ENCODE measurements at places on chromosomes 5 and 9.
A peak's percentile ranks its signal among the peaks of the same experiment; 100 is the strongest.

- DNase-seq, result peak; percentile 32
Measured at GRCh38 chr9:92911511-92912475, 34.0 kb upstream of the ZNF484 start.

DNA sequence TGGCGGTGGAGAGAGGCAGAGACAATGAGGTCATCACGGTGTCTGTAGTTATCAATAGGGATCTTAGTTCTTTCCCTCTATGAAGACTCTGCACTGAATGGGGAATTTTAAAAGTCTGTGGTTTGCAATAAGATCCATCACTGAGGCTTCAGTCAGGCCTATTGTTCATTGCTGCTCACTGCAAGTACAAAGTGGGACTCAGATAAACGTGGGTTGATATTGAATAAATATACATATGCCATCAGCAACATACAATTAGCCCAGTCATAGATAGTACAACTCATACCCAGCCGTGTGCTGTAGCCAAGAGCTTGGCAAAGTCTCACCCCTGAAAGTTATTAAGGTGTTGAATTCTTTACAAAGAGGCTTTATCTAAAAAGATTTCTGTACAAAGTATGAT, 88.4 kb downstream of the ENC1 start:
- DNase-seq, result no peak

- DNase-seq, result no peak
Measured at GRCh38 chr5:111472096-111472495, 40.2 kb downstream of the STARD4 start.

DNA sequence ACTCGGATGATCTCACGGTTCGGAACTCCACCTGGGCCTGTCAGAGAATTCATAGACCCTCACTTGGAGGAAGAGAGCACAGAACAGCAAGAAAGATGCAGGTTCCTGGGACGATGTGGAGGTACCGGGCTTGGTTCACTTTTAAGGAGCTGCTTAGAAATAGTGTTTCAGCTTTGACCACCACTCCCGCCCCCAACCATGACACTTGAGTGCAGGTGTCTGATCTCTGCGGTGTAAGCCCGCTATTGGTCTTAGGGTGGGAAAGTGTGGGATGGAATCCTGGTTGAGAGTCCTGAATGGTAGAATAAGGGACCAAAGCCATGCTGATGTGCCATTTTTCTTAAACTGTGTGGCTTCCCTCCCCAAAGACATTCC, 97.2 kb upstream of the LMX1B start:
- no peak for DNase-seq

DNA sequence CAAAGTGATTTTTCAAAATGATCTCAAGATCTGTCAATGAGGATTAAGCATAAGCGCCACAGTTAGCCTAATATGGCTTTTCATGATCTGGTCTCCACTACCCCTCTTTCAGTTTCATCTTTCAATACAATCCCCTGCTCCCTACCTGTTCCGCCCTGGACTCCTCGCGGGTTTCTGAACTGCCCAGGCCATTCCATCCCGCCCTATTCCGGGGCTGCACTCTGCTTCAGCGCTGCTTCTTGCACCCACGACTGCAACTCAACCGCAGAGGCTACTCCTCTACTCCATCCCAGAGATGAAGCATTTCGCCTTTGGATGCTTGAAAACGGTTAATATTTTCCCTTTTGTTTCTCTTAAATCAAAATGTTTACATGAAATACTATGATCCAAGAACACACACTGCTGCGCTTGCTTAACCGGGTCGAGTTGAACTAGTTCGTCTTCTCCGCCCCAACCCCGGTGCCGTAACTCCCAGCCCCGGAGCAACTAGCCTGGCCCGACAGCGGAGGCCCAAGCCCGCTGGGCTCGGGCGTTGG, 716 bp upstream of the OTULIN start:
- DNase-seq, result peak; percentile 27
